ENCODE measurements at places on chromosomes 4 and X.

- DNase-seq: peak; percentile 15
These were observed 97.4 kb downstream of the COL4A5 start for GRCh38 chrX:108537005-108537404.

DNA sequence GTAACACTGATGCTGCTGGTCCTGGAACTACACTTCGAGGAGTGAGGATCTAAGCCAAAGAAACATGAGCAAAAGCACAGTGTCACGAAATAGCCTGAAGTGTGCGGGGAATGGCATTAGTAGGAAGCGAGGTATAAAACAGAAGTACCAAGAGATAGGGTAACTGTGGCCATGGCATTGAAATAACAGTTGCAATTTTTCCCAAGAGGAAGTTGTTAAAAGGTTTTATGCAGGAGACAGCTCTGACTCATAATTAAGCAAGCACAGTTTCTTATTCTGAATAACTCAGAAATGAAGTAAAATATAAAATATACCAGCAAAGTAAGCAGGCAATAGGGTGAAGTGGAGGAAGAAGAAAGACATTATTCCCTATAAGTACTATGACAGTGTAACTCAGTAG, 90.3 kb upstream of the TMEM150C start:
- no peak for DNase-seq

- peak; percentile 44 for DNase-seq
These were observed 97.7 kb upstream of the PTPN13 start for GRCh38 chr4:86496094-86497080.

GRCh38 chr4:1511441-1512041, 105.3 kb upstream of the NKX1-1 start:
- no peak for DNase-seq

DNA sequence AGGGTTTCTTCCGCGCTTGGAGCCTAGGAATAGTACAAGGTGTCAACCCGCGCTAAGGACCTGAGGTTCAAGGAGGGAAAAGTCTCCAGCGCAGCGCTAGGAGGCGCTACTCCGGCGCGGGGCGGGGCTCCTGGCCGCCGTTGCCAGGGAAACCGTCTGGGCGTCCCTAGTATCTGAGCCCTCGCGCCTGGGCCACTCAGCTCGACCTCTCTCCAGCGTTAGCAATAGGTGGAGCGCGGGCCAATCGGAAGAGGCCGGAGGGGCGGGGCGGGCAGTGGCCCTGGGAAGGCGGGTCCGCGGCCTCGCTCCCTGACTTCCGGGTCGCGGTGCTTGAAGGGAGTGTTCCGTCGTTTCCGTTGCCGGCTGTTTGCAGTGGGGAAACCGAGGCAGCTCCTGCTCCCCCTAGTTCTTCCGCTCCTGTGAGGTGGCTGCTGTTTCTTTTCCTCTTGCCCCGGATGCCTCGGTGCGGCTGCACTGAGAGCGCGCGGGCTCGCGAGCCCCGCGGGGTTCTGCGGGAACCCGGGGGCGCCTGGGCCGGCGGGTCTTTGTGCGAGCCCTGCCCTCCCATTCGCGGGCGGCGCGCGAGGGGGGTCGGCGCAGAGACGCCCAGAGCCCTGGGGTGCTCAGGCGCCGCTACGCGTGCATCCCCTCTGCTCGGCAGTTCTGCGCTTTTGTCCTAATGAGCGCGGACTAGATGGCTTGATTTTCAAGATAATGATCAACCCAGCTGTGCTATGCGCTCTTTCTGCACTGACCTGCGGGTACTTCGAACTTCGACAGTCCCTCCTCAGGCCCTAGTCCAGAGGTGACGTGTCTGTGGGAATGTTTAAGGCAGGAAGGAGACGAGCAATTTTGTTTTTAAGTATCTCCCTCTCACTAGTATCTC, at the start of gene ELMOD2:
TSS of gene ELMOD2 (plus strand) at position 312 of the 886 bp plus-strand sequence. CDS start 1,261 bp downstream, outside the sequence.
- DNase-seq: peak; percentile 99

DNA sequence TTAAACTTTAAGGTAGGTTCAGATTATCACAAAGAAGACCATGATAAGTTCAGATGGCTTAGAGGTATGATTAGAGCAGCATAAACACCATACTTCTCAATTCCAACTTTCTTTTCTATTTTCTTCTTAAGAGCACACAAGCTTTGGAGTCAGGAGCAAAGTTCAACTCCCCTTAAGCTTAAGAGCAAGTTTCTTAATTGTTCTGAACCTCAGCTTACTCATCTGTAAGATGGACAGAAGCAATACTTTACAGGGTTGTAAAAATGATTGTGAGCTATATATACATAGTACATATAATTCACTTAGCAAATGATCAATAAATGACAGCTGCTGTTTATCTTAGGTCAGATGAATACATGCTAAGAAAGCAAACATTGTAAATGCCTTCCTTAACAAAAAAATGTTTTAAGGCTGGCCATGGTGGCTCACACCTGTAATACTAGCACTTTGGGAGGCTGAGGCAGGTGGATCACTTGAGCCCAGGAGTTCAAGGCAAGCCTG, 25.0 kb upstream of the RPS3A start:
- DNase-seq: no peak

DNA sequence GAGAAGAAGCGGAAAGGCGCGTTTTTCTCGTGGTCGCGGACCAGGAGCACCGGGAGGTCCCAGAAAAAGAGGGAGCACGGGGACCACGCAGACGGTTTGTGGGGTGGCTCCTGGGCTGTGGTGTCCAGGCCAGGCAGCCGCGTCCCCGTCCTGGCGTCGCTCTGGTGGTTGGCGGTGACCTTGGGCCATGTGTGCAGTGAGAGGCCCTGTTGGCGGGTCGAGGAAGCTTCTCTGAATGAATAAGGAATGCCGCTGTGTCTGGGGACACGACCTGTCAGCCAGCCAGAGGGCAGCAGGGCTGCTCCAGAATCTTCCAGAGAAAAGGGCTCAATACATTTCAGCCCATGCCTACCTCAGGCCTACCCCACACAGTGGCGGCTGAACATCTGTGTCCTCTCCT, 24.3 kb upstream of the HGFAC start:
- no peak for DNase-seq

GRCh38 chrX:148854306-148854705, 353.9 kb downstream of the AFF2 start:
- peak; percentile 44 for DNase-seq

DNA sequence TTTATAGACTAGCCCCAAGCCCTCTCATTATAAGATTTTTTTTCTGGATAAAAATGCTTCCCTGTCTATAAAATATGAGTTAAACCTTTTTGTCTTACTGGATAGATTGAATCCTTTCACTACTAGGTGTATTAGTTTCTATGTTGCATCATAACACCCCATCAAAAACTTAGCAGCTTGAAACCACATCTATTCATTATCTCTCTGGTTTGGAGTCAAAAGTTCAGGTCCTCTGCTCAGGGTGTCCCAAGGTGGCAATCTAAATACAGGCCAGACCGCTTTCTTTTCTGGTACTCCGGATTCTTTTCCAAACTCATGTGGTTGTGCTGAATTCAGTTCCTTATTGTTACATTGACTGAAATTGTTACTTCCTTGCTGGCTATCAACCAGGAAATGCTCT, 515.5 kb downstream of the PDHA2 start:
- no peak for DNase-seq

DNA sequence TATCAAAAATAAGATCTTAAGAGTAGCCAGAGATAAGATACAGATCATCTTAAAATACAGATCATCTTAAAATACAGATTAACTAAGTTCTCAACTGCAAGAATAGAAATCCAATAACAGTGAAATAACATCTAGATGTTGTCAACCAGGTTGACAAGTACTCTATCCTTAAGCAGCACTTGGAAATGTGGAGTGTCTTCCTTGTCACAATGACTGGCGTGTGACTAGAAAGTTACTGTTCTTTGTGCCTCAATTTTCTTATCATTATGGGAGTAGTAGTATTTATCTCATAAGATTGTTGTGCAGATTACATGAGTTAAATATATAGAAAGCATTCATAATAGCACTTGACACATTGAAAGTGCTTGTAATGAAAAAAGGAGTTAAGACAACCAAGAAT, 25.8 kb upstream of the HPGDS start:
- no peak for DNase-seq

GRCh38 chrX:95791876-95792275, 892.8 kb upstream of the DIAPH2 start:
- no peak for DNase-seq

- DNase-seq: no peak
These were observed 50.9 kb downstream of the FAM193A start for GRCh38 chr4:2587213-2587823.

- no peak for DNase-seq
These were observed 20.7 kb downstream of the ADH7 start for GRCh38 chr4:99414401-99414800.

DNA sequence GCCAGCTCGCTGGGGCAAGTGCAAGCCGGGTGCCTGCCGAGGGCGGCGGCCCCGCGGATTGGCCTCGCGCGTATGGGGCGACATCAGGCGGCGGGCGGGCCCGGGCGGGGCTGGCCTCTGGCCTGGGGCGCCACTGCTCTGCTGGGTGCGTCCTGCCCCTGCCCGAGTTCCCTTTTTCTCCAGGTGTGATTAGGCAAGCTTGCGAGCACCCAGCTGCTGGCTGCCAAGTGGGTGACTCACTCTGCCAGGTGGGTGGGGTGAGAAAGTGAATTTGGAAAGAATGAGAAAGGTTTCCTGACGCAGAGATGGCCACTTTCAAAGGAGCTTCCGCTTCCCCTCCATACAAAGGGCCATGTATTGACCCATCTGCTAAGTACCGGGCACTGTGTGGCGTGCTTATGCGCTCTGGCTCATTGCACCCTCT, 32.5 kb downstream of the FGFBP1 start:
- no peak for DNase-seq

GRCh38 chr4:32789026-32789608, 2068.9 kb downstream of the PCDH7 start:
- DNase-seq: no peak

GRCh38 chr4:2875556-2875955, 31.9 kb downstream of the ADD1 start:
- DNase-seq: no peak

DNA sequence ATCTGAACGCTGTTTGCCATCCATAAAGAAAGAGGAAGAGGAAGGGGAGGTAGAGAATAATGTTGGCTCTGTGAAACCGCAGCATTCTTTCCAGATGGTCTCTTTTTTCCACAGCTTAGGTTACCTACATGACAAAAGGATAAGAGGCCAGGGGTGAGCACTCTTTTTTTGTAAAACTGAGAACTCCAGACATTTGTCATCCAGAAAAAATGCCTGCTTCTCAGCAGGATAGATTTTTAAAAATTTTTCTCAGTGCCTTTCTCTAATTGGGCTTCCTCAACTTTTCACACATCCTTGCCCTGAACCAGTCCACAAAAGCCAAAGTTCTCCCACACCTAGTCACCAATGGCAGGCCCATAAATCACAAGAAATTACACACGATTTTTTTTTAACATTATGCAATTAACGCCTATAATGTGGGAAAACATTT, 158.1 kb upstream of the TENM3 start:
- no peak for DNase-seq

DNA sequence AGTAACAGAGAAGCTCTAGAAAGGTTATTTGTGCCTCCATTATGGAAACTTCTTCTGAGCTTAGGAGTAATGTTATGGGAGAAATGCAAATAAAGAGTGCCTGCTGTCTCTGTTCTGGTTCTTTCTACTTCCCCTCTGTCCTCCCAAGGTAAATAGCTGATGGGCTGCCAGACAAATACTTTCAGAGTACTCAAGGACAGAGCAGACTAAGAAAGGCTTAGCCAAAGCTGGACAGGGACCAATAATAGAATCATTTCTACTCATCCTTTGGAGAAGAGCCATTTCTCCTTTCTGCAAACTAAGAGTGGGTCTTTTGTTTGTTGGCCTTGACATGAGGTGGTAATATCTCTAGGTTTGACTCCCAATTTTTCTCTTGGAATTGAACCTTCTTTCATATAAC, 136.1 kb downstream of the MID1IP1 start:
- no peak for DNase-seq

DNA sequence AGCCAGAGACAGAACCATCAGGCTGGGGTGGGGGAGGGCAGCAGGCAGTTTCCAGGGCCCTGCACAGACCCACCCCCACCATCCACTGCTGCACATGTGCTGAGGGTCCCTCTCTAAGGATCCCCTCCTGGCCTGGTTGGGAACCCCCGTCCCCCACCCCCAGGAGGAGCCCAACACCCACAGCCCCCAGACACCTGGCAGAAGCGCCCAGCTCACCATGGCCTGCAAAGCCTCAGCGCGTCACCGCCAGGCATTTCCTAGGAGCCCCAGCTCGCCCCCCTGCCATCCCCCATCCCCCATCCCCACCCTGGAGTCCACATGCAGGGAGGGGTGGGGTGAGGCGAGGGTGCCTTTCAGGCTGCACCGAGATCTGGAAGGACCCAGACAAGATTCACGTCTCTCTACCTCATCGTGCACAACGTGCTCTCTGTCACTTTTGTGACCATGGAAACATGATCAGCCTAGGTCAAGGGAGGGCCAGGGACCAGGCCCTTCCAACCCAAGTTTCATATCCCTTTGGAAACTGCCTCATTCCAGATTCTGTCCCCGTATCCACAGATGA, 9.3 kb downstream of the MXD4 start:
- DNase-seq: no peak

DNA sequence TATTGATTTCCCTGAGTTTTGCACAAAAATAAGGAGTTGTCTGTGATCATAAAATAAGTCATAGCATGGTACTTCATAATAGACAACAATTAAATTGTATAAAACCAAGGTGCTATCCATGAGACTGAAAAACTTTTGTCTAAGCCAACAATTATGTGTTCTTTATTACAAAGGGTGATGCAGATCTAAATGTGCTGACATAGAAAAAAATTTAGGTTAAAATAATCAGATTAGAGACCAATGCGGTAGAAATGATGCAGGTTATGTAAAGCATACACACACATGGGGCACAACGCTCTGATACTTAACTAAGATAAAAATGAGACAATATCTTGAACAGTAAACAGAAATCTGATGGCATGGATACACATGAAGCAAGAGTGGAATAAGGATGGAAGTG, 113.3 kb downstream of the PWWP3B start:
- no peak for DNase-seq

- DNase-seq: no peak
These were observed 131.5 kb upstream of the NDP start for GRCh38 chrX:44104699-44105098.

GRCh38 chr4:112901962-112902411, 147.5 kb upstream of the ANK2 start:
- no peak for DNase-seq

DNA sequence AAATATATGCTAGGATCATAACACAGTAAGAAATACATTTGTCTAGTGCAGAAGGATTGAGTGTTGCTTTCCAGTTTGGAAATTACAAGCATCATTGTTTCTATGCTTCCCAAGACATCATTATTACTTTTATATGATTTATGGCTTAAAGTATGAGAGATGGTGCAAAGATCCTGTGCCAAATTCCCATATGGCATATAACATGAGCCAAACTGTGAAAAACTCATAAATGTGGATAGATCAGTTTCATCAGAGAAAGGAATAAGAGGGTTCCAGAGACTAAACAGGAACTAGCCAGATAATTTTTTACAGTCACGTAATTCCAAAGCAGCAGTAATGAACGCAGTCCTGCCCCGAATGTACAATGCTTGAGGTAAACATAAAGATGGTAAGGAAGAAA, 126.3 kb downstream of the PRDM5 start:
- DNase-seq: no peak

DNA sequence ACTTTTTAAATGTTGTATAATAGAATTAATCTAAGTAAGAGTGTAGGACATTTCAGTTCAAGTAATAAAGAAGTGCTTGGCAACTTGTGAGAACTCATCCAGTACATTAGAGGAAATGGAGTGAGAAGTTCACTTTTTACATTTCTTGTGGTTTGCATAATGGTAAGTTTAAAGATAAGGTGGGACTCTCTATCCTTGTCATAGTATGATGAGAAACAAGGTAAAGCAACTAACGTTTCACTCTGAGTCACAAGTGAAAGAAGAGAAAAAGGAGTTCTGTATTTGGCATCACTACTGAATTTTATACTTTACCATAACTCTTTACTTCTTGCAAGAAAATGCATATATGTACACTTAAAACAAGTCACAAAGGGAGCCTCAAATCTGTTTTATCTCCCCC, 219.4 kb downstream of the SLC4A4 start:
- DNase-seq: no peak

Data from NCI-H1436 (cell line).